Hematopoietic multipotent progenitor cell treated with erythropoietin and hydrocortisone succinate and interleukin-3 and kit ligand, for 6 days (in vitro differentiated cells): ENCODE measurements at places on chromosomes 4 and X.

DNA sequence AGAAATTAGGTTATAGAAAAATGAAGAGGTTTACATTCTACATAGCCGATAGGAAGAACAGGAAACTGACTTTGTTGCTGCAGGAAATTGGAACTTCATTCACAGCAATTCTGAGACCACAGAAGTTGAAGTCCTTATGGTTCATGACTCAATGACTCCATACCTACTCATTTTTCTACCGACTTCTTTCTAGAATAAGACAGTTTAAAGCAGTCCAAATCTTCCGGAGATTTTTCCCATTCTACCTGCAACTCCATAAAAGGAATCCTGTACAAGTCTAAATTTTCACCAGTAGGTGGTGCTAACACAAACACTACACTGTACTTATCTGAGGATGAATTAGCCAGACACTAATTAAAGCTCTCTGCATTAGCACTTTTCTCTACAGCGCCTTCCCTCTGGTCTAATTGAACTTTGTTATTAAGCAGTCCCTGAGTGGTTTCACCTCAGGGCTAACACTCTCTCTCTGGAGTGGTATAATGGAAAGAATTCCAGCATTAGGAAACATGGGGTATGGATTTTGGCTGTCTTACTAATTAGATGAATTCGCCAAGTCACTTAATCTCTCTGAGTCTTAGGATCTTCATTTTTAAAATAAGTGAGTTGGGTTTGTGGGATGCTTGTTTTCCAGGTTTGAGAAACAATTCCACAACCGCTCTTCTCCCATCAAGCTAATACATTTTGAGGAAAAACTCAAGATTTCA is 167.9 kb downstream of the SMIM20 start:
- DNase-seq = peak; percentile 72

DNA sequence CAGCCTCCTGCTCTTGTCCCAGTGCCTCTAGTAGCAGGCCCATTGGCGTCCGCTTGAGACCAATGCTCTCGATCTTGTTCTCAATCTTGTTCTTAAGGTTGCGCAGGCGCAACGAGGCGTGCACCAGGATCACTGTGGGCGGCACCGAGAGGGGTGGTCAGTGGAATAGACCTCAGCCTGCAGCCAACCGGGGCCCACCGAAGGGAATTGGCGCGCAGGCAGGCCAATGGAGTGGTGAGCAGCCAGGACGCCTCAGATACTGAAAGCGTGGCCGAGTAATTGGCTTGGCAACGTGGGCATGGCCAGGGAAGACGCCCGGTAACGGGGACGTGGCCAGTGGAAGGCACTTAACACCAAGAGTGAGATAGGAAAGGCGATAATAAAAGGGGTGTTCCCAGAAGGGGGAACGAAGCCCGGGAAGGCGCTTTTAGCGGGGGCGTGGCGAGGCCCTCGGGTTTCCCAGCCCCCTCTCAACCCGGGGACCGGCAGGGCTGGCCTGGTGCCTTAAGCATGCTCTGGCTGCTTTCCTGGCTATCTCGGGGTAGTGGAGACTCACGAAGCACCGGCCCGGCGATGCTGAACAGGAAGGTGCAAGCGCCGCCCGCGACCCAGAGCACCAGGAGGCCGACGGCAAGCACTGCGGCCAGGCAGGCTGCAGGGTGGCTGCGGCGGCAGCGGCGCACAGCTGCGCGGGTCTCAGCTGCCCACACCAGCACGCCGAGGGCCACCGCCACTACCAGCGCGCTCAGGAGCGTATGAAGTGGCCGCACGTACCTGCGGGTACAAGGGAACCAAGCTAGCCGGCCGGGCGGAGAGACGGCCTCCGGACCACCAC is 1.7 kb downstream of the PRAF2 start:
- DNase-seq = peak; percentile 9

DNA sequence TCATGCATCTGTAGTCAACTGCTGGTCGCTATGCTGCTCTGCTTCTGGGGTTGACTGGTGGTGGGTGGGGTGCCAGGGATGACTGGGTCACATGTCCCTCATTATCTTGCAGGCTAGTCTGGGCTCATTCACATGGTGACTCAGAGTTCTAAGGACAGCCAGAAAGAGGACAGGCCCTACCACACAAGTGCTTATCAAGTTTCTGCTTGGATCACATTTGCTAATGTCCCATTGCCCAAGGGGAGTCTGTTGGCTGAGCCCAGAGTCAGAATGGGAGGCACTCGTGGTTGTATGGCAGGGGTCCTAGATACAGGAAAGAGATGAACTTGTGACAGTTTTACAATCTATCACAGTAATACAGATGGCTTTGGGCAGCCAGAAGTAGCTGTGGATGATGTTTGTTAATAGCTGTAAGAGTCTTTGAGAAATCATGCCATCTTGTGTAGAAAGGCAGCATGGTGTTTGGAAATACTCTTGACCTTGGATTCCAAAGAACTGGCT is 221.3 kb downstream of the GPAT3 start:
- DNase-seq = peak; percentile 94

GRCh38 chr4:86338989-86339388 is 20.9 kb downstream of the MAPK10 start:
- DNase-seq = no peak

- DNase-seq = no peak
Observed at GRCh38 chr4:147453561-147454141, 27.2 kb upstream of the EDNRA start.

DNA sequence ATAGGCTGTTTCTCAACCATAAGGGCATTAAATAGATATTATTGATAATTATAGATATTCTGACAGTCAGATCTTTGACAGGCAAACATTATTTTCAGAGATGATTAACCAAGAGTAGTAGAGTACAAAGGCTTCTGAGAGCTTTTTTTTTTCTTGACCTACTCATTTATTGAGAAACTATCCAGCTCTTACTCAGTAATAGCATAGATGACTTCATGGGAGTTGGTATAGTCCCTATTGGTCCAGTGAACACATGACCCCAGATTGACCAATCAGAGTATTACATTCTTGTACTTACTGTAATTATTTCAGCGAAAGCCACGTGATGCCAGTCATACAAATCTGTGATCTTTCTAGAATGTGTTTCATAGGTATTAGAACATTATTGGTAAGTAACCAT is 508.7 kb downstream of the FSTL5 start:
- DNase-seq = no peak

DNA sequence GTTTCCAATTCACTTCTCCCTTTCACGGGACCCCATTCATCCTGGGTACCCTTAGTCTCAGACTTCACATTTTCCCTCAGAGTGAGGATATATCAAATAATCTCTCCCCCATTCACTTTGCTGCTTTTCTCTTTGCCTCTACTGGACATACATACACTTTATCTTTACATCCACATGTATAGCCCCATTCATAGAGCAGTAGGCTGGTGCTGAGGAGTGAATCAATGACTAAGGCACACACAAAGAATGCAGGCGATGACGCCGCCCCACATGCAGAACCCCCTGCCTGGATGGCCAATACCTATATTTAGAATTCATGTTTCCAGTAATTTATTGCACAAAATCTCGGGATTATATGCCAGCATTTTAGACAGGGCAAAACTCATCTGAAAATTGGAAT is 554.3 kb upstream of the TENM3 start:
- DNase-seq = no peak

- peak; percentile 40 for DNase-seq
Observed at GRCh38 chr4:139978692-139979091, 175.3 kb downstream of the MAML3 start.

DNA sequence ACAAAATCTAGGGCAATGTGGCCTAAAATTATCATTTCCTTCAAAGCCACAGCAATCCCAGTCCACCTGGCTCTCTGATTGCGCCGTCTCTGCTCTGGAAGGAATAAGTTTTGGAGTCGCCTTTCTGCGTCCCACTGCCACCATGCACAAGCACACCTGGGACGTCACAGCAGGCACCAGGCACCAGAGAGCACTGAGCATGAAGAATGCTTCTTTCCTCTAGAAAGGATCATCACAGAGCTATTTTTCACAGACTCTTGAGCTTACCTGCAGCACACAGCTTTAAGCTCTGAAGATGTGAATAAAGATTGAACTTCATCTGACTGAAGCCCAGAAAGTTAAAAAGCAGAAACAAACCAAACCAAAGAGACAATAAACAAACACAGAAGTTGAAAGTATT is 170.0 kb upstream of the PPARGC1A start:
- DNase-seq = no peak

DNA sequence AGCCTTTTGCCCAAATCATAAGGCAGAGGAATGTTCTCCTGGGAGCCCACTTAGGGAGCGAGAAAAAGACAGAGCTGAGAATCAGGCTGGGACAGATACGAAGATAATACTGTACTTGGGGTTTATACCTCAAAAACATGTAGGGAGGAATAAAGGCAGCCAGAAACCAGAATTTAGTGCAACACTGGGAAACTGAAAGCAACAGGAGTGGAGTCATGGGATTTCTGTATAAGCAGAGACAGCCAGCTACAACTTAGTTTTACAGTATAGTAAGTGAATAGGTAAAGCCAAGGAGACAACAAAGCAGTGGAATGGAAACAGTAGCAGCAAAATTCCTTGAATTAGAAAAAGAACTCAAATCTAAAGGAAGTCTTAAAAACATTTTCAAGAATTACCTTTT is 413.2 kb downstream of the FAT4 start:
- no peak for DNase-seq

GRCh38 chrX:151974336-151975227 is at the start of gene GABRE:
TSS of gene GABRE (minus strand) at chrX:151974676. CDS start at chrX:151974625, 51 bp downstream.
- peak; percentile 3 for DNase-seq

DNA sequence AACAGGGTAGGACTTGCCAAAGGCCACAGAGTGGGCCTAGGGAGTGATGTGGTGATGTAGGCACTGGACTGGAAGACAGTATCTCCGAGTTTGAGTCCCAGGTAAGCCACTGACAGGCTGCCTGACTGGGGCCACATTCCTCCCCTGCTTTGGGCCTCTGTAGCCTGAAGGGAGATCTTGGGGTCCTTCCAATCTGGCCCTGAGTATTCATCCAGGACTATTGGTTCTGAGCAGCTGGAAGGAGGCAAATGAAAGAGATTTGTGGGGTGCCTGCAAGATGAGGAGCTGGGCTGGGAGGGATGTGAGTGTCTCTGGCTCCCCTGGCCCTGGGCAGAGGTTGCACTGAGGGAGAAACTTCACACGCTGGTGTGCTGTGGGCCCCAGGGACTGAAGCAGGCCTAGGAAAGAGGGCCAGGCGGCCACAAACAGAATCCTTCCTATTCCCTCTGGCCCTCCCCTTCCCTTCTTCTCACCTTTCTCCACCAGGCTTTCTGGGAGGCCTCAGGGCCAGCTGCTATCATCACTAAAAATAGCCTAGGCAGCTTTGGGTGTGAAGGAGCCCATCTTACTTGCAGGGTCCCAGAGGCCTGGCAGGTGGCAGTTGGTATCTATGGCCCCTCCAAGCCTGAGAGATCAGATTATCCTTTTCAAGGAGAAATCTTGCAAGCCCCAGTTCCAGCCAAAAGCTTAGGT is 70.1 kb downstream of the PJA1 start:
- no peak for DNase-seq

GRCh38 chr4:17760626-17761025 is 20.8 kb downstream of the FAM184B start:
- DNase-seq = no peak

DNA sequence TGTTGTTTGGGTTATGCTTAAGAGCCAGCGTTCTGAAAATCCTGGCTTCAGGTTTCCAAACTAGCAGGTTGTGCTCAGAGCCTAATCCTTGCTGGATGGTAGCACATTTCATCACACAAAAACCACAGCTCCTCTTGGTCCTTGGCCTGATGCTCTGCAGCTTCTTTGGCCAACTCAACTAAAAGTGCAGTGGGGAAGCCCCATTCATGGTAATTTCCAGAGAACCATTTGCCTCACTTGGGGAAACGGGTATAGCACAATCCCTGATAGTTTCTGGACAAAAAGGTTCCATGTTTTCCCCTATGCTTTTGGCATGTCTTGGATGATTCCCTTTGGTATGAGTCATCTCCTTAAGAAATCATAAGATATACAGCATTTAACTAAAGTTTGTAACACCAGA is 78.7 kb downstream of the SYNPO2 start:
- no peak for DNase-seq

DNA sequence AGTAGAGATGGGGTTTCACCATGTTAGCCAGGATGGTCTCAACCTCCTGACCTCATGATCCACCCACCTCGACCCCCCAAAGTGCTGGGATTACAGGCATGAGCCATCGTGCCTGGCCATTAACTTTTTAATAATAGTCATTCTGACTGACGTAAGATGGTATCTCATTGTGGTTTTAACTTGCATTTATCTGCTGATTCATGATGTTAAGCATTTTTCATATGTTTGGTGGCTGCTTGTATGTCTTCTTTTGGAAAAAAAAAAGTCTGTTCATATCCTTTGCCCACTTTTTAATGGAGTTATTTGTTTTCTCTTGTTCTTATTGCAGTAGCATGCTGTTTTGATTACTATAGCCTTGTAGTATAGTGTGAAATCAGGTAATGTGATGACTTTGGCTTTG is 45.8 kb downstream of the ANXA10 start:
- peak; percentile 10 for DNase-seq

- no peak for DNase-seq
Observed at GRCh38 chr4:4555916-4556315, 14.1 kb upstream of the STX18 start.

GRCh38 chr4:67714248-67714583 is 13.3 kb upstream of the UBA6 start:
- DNase-seq = peak; percentile 26

DNA sequence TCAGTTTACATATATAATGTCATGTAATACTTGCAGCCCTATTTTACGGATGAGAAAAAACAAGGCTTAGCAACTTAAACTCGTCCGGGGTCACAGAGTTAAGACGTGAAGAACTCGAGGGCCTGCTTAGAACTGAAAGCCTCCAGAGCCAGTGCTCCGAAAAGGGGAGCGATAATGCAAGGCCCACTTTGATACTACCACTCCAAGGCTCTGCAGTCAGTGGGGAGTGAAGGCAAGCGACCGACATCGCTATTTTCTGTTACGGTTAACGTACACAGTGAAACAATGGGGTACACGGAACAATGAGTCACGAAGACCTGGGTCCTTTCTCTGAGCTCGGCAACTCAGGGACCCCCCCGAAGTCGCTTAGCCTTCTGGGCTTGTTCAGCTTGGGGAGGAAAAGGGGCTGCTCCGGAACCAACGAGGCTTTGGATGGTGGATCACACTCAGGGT is 965 bp downstream of the PPA2 start:
- no peak for DNase-seq

DNA sequence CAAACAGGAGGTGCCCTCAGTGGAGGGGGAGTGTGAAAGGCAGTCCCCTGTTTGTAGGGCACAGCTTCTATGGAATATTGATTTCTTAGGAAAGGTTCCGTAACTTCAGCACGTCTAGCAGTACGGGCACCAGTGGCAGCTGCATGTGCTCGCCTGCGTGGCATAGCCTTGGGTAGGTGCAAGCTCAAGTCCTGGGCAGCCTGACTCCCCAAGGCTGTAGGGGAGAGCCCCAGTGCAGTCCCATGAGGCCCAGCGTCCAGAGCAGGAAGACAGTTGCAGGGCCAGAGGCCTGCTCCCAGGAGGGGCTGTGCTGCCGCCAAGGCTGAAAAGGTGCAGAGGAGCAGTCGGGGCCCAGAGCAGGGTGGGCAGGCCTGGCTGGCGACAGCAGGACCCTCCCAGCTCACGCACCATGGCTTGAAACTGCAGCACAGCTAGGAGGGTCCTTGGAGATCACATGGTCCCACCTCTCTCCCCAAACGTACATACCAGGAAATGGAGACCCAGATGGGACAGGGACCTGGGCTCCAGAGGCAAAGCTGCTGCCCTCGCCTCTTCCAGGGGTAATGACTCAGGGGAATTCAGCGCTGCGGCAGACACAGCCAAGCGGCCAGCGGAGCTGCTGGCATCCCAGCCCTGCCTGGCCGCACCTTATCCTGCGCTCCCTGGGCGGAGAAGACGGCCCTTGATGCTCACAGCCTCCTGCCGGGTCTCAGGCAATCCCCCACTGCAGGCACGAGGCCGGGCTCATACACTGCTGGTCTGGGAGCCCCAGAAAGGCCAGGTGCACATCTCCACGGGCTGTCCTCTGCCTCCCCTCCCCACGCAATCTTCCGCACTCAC is 6.0 kb upstream of the DUSP9 start:
- DNase-seq = peak; percentile 18
